ENCODE measurements at places on chromosomes 7 and 10. TPM values are rescaled to one million over a fixed set of nuclear protein-coding genes. Genes with fewer than 3 reads are reported as not detected.
A peak's percentile ranks its signal among the peaks of the same experiment; 100 is the strongest.

DNA sequence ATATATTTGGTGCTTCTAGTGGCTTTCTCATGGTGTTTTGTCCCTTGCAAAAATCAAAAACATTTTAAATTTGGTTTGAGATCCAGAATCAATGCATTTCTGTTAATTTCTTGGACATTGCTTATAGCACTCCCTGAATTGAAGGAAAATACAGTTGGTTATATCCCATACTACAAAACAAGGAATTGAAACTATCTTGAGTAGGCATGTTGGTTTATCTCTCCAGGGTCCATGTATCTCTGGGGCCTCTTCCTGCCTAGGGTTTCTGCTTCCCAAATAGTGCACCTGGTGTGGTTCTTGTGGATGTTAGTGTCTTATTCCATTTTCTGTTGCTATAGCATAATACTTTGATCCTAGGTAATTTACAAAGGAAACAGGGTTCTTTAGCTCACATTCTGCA lies 212.4 kb downstream of the CAMK1D start:
- no peaks in the 10 kb centered on the region for H3K27me3 ChIP-seq
- no peaks in the 10 kb centered on the region for H3K4me1 ChIP-seq
- no peak overlapping the region for H3K4me3 ChIP-seq
- no peaks in the 10 kb centered on the region for H3K36me3 ChIP-seq

- no peak overlapping the region for H3K4me3 ChIP-seq
- H3K27ac ChIP-seq, result no peak overlapping the region
- no peaks in the 10 kb centered on the region for H3K36me3 ChIP-seq
- DNase-seq, result no peak
- no peaks in the 10 kb centered on the region for H3K27me3 ChIP-seq
Measured at GRCh38 chr7:79347351-79347750, 106.1 kb downstream of the MAGI2 start.

GRCh38 chr10:6729861-6730344 lies 149.8 kb upstream of the PRKCQ start:
- no peak overlapping the region for H3K4me3 ChIP-seq
- DNase-seq, result no peak
- no peak overlapping the region for H3K27ac ChIP-seq
- no peaks in the 10 kb centered on the region for H3K36me3 ChIP-seq

- no peaks in the 10 kb centered on the region for H3K4me1 ChIP-seq
- H3K4me3 ChIP-seq, result no peak overlapping the region
- no peak for DNase-seq
- H3K36me3 ChIP-seq, result no peaks in the 10 kb centered on the region
Measured at GRCh38 chr7:142451296-142451695, 193.4 kb upstream of the PRSS58 start.

DNA sequence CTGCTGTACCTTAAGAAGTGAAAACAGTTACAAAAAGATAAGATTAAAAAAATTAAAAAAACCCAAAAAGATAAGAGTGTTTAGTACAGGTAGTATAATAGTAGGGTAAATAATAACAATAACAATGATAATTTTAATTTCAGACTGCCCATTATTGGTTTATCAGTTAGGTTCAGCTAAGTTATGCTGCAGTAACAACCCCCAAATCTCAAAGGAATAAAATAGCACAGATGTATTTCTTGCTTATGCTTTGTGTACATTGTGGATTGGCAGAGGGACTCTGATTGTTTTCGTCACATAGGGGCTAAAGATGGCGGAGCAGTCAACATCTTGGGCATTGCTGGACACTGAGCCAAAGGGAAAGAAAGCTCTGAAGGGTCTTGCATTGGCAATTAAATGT lies 264.6 kb downstream of the LRMDA start:
- H3K4me1 ChIP-seq, result no peaks in the 10 kb centered on the region
- H3K36me3 ChIP-seq, result no peaks in the 10 kb centered on the region
- DNase-seq, result no peak
- H3K27me3 ChIP-seq, result no peaks in the 10 kb centered on the region

GRCh38 chr7:69269806-69270205 lies 328.5 kb upstream of the AUTS2 start:
- H3K27ac ChIP-seq, result no peak overlapping the region
- no peaks in the 10 kb centered on the region for H3K4me1 ChIP-seq
- no peaks in the 10 kb centered on the region for H3K36me3 ChIP-seq
- no peak overlapping the region for H3K4me3 ChIP-seq
- no peak for DNase-seq
- H3K27me3 ChIP-seq, result no peaks in the 10 kb centered on the region

DNA sequence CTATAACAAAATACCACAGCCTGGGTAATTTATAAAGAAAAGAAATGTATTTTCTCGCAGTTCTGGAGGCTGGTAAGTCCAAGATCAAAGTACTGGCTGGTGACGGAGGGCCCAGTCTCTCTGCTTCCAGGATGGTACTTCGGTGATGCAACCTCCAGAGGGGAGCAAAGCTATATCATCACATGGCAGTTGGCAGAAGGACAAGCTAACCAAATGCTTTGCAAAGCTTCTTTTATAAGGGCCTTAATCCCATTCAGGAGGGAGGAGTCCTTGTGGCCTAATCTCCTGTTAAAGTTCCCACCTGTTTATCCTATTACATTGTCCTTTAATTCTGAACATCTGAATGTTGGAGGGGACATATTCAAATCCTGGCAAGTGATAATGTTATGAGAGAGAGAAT lies 134.1 kb upstream of the SP4 start:
- H3K4me3 ChIP-seq, result no peak overlapping the region
- DNase-seq, result no peak
- H3K27me3 ChIP-seq, result no peaks in the 10 kb centered on the region
- H3K36me3 ChIP-seq, result no peaks in the 10 kb centered on the region

DNA sequence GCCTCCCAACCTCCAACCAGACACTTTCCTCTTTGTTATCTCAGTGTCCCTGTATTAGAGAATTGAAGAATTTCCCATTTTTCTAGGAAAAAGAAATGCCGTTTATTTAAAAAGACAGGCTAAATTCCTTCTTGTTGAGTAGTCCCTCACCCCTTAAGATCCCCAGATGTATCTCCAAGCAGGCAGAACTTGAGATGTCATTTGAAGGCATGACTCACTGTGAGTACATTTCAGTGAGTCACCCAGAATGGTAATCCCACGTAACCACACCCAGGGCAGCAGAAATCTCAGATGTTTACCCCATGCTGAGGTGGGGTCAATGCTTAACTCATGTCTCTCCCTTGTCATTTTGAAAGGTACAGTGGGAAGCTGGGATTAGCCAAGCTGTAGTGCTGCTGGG lies 4.4 kb downstream of the ZNF655 start:
- peaks cover 74% of the 10 kb centered on the region for H3K36me3 ChIP-seq
- H3K4me3 ChIP-seq, result no peak overlapping the region
- H3K27me3 ChIP-seq, result no peaks in the 10 kb centered on the region
- no peak for DNase-seq
- H3K27ac ChIP-seq, result no peak overlapping the region

GRCh38 chr10:127498087-127498486 lies 51.0 kb upstream of the NPS start:
- H3K4me3 ChIP-seq, result no peak overlapping the region
- no peaks in the 10 kb centered on the region for H3K27me3 ChIP-seq
- H3K27ac ChIP-seq, result no peak overlapping the region

DNA sequence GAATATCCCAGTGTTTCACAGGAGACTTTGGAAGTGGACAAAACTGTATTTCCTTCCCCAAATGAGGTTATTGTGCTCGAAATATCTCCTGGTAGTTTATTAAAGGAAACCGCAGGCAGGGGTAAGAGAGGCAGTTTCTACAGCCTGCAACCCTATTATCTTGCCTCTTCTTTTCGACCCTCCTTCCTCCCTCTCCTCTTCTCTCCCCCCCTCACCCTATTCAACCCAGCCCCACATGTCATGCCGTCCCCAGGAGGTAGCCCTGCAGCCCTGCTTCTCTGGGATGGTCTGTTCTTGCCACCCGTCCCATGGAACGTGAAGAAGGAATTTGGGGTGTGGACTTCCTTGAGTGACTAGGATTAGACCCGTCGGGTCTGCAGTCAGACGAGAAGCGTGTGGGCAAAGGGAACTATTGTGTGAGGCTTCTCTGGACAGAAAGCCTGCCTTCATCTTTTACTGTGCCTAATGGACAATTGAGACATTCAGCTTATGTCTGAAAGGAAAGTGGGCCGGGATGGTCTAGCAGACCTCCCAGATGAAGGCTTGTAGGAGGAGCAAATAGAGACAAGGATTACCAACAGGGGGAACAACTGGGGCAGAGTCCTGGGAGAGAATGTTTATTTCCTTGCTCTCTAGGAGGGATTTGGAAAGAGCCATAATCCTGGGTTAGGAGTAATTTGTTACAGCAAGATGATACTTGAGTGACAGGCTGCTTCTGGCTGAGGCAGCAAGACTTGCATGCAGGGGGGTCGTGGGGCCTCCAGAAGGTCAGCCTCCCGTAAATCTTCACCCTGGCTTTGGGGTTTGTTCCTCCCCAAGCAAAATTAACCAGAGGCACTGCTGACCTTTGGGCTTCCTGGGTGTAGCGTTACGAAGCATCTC lies 77.8 kb downstream of the TCF7L2 start:
- no peaks in the 10 kb centered on the region for H3K36me3 ChIP-seq
- peaks cover 35% of the 10 kb centered on the region for H3K4me1 ChIP-seq
- no peak overlapping the region for H3K4me3 ChIP-seq
- H3K27me3 ChIP-seq, result no peaks in the 10 kb centered on the region

GRCh38 chr10:44989597-44990301 lies 11.0 kb upstream of the ZNF22 start:
- peak overlapping the region; percentile 41 for H3K27ac ChIP-seq
- H3K36me3 ChIP-seq, result peaks cover 79% of the 10 kb centered on the region
- DNase-seq, result no peak

DNA sequence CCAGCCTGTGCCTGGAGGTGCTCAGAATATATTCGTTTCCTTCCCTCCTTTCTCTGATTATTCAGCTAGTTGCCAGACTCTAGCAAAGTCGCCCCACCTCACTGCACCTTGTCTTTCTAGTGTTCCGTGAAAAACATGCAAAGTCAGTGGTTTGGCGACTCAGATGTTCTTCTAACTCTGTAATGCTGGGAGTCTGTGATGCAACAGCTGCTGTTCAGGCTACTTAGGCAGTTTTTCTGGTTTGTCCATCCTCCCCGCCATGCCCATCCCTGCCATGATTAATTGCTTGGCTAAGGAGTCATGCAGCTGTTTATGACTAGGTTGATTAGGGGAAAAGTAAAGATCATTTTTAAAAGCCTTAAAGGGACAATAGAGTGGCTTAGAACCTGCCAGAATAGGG lies 99.4 kb downstream of the MTPN start:
- H3K27ac ChIP-seq, result no peak overlapping the region
- no peaks in the 10 kb centered on the region for H3K36me3 ChIP-seq
- no peak overlapping the region for H3K4me3 ChIP-seq
- no peak for DNase-seq
- H3K27me3 ChIP-seq, result no peaks in the 10 kb centered on the region
- H3K4me1 ChIP-seq, result no peaks in the 10 kb centered on the region

DNA sequence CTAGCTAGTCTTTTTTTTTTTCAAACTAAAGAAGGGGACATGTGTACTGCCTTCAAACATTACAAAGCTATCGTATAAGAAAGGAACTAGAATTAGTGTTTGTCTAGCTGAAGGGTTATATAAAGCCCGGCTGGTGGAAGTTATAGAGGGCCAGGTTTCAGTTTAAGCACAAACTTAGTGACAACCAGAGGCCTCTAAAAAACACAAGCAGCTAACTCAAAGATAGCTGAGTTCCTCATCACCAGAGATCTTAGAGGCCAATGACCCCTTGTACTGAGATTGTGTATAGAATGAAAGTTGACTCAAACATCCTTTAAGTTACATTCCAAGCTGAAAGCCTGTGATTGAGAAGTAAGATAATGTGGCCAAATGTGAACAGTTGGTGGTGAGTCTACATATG lies 28.1 kb upstream of the SGMS1 start:
- no peaks in the 10 kb centered on the region for H3K27me3 ChIP-seq
- no peak for DNase-seq
- no peaks in the 10 kb centered on the region for H3K36me3 ChIP-seq
- H3K27ac ChIP-seq, result no peak overlapping the region

- no peaks in the 10 kb centered on the region for H3K4me1 ChIP-seq
- H3K36me3 ChIP-seq, result no peaks in the 10 kb centered on the region
- no peak overlapping the region for H3K27ac ChIP-seq
Measured at GRCh38 chr7:45592230-45592991, 18.2 kb downstream of the ADCY1 start.

DNA sequence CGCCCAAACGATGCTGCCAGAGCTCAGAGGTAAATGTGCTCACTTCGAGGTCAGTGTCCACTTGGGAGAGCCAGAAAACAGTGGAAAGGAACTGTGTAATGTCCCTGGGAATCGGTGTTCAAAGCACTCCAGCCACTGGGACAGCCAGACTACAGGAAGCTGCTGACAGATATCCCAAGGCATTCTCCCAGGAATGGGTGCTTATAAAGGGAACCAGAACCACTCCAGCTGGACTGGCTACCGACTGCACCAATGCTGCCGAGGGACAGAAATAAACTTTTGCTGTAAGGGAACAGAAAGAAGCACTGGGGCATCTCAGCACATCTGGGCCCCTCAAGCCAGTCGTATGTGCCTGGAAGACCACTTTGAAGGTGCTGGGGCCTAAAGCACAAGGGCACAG lies 76.7 kb downstream of the ATXN7L1 start:
- H3K27me3 ChIP-seq, result no peaks in the 10 kb centered on the region
- DNase-seq, result no peak
- H3K4me1 ChIP-seq, result peaks cover 9% of the 10 kb centered on the region
- H3K27ac ChIP-seq, result no peak overlapping the region
- H3K4me3 ChIP-seq, result no peak overlapping the region

GRCh38 chr7:124777268-124777667 lies 11.7 kb upstream of the GPR37 start:
- H3K27ac ChIP-seq, result no peak overlapping the region
- no peak overlapping the region for H3K4me3 ChIP-seq
- no peak for DNase-seq
- H3K36me3 ChIP-seq, result no peaks in the 10 kb centered on the region

- no peaks in the 10 kb centered on the region for H3K36me3 ChIP-seq
- no peaks in the 10 kb centered on the region for H3K4me1 ChIP-seq
- no peak for DNase-seq
- no peak overlapping the region for H3K27ac ChIP-seq
Measured at GRCh38 chr7:151189038-151189437, 2.0 kb upstream of the ASB10 start.

- DNase-seq, result peak; percentile 58
- no peaks in the 10 kb centered on the region for H3K27me3 ChIP-seq
- H3K4me3 ChIP-seq, result no peak overlapping the region
- H3K4me1 ChIP-seq, result peaks cover 54% of the 10 kb centered on the region
- no peaks in the 10 kb centered on the region for H3K36me3 ChIP-seq
Measured at GRCh38 chr10:50325449-50326171, 74.3 kb upstream of the ASAH2 start.

- no peak overlapping the region for H3K27ac ChIP-seq
- H3K4me3 ChIP-seq, result no peak overlapping the region
- no peaks in the 10 kb centered on the region for H3K27me3 ChIP-seq
Measured at GRCh38 chr7:107201795-107202450, 33.1 kb downstream of the HBP1 start.

Gene SMKR1
- 1.1 TPM for total RNA-seq

Gene PNLIPRP3
- not detected for total RNA-seq

Gene SORCS1
- 0.15 TPM for total RNA-seq

Gene GRM8
- not detected for total RNA-seq

Gene LBX1
- total RNA-seq, result not detected

Gene ASZ1
- not detected for total RNA-seq

Measured in lower lobe of right lung (tissue), 2 donors.